ENCODE measurements at places on chromosomes 2 and 18. TPM values are rescaled to one million over a fixed set of nuclear protein-coding genes. Genes with fewer than 3 reads are reported as not detected.

DNA sequence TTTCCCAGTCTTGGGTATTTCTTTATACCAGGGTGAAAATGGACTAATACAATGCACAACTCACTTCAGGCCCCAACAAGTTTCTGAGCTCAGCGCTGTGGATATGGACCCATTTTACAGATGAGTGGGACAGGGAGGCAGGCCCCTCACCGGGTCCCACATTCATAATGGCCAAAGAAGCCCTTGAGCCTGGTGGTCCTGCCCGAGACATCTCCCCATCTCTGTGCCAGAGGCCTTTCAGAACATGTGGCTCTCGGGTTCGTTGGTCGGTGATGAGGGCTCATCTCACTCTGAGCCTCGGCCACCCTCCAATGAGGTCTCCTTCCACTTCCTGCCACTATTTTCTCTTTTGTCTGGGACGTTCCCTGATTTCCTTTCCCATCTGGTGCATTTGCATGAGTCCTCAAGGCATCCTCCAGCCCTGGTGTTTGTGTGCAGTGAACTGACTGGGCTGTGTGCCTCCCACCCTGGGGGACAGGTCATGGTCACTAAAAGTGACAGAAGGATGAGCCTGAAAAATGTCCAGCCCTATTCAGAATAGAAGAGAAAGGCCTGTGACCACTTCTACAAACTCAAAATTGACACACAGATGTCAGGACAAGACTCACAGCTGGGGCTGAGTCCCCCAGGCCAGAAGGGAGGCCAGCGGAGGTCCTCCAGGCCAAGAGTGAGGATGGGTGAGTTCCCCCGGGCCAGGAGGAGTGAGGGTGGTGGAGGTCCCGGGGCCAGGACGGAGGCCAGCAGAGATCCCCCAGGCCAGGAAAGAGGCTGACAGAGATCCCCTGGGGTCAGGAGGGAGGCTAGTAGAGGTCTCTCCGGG lies 134.5 kb downstream of the PTGR3 start:
- no peak for DNase-seq

The TEKT4 gene
- total RNA-seq = not detected

- DNase-seq = no peak
These were observed 2184.6 kb upstream of the PIK3C3 start for GRCh38 chr18:39770399-39770798.

DNA sequence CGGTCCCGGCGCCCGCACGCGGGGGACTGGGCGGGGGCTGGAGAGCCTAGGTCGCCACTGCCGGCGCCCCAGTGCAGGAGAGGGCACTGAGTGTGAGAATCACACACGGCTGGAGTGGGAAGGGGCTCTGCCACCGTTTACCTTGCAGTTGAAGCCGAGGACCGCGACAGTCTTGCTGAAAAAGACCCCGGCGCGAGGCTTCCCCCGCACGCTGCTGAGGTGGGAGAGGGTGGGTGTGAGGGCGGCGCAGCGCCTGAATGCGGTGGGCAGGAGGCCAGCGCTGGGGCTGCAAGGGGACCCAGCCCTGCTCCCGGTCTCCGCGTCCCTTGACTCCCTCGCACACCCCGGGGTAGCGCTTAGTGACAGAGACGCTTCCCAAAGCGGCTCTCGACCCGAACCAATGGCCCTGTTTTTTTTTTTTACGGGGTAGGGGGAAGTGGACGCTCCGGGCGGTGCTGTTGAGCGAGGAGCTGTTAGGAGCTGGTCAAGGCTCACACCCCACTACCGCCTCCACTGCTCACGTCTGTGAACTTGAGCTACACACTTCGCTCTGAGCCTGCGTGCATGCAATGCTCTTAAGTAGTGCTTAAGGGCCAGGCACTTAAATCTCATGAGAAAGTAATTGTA lies 794 bp downstream of the NOTO start:
- no peak for DNase-seq

DNA sequence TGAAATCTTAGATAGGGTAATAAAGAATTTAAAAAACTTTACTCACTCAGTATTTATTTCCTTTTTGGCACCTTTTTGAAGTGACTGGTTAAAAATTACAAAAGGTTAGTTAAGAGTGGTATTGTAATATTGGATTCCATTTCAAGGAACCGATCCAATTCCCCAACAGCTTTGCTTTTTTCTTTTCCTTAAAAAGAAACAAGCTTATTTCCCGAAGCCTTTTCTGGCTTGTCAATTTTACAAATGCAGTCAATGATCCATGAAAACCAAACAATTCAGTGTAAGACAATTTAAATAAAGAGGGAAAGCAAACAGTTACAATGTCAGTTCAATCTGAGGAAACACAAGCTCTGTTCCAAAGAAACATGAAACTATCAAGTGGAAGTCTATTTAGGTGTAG lies 200.2 kb downstream of the RIT2 start:
- no peak for DNase-seq

The EML6 gene
- total RNA-seq = 3.2 TPM

The TCF23 gene
- total RNA-seq = not detected

DNA sequence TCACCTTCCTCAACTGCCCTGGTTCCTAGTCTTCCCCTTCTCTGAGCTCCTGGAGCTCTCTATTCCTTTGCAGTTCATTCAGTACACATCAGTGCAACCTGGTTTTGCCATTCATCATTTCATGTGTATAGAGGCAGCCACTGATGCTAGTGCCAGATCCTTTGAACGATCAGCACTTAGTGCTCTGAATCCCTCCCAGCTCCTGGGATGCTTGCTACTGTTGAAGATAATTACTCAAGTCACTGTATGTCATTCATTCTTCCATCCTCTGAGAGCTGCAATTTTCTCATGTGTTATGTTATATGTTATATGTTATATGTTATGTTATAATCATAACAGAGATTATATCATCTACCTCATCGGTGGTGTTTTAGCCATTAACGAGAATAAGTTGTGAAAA lies 98.5 kb upstream of the UXS1 start:
- DNase-seq = no peak

DNA sequence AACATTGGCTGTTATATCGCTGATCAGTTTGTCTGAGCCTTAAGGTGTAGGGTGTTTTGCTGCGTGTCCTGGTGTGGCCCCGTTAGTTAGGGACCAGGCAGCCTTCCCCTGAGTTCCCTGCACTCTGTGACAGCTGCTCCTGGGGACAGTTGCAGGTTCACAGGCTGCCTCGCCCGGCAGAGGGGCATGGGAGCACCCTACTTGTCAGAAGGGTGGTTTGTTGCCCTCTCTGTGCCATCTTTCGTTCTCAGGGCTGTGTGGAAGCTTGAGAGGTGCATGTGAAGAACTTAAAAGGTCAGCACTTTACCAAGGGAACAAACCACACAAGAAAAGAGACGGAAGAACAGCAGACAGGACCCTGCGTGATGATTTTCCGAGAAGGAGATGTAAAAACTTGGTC lies 159.6 kb downstream of the LDLRAD4 start:
- no peak for DNase-seq

The CRACDL gene
- 22.4 TPM for total RNA-seq

The WDPCP gene
- 3.7 TPM for total RNA-seq

GRCh38 chr2:239724851-239725550 lies 300.1 kb downstream of the NDUFA10 start:
- no peak for DNase-seq

The GPR75 gene
- total RNA-seq = 2.0 TPM

DNA sequence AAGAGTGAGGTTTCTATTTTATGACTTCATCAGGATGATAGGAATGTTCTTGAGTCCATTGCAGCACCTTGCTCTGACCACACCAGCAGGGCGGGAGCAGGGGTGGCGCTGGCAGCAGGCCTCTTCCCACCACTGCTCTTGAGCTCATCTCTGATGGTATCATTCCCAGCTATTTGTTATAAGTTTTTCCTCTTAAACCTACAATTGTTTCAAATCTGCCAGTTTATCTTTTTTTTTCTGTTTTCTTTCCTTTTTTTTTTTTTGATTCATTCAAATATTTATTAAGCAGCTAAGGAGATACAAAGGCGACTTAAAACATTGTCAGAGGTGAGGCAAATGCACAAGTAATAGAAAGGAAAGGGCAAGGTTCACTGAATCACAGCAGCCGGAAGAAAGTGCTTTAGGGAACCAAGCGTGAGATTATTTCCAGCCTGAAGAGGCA lies 28.7 kb downstream of the NIFK start:
- peak; percentile 70 for DNase-seq

Data from left colon (tissue), 2 donors.